Coronary artery (tissue), 2 donors: ENCODE measurements at places on chromosomes 5 and 9.

DNA sequence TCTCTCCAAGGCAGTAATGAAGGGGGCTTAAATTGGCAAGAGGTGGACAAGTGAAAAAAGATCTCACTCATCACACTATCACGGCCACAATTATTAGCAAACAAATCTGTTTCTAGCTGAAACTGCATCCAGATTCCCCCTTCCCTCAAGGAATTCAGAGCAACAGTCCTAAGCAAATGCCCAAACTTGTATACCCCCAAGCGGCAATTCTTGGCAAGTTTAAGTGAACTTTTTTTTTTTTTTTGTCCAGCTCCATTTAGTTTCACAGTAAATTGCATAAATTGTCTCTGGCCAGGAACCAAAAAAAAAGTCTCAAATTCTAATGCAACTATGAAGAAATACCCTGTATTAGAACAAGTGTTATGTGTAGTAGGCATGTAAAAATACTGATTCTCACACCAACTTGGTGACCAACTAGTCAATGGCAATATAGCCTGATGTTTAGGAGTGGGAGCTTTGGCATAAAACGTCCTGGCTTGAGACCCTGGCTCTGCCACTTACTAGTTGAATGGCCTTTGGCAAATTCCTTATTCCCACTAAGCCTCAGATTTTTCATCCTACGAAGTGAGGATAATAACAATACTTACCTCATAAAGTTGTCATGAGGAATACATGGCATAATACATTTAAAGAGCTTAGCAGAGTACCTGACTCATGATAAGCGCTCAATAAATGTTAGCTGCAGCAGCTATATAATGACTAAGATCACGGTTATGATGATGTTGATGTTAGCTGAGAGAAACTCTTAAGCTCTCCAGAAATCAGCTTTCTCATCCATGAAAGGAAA, 193.2 kb downstream of the ADAMTSL1 start:
- no peak for DNase-seq

GRCh38 chr9:94922691-94923107, 196.2 kb downstream of the AOPEP start:
- no peak for DNase-seq

DNA sequence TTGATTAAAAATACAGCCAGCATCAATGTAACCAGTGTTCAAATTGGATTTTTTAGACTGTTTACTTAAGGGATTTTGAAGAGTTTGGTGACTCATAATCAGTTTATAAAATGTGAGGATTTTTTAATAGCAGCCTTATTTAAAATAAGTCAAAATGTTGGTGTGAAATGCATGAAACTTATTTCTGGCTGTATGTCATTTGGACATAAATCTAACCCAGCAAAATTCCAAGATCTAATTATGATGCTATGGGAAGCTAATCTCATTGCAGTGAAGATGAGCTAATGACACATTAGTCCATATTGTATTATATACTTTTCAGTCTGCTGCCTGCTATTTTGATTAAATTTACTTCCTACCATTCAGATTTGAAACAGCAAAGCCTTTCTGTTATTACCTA, 140.3 kb downstream of the AOPEP start:
- DNase-seq = no peak

GRCh38 chr5:172110921-172111851, 76.8 kb downstream of the STK10 start:
- no peak for DNase-seq

DNA sequence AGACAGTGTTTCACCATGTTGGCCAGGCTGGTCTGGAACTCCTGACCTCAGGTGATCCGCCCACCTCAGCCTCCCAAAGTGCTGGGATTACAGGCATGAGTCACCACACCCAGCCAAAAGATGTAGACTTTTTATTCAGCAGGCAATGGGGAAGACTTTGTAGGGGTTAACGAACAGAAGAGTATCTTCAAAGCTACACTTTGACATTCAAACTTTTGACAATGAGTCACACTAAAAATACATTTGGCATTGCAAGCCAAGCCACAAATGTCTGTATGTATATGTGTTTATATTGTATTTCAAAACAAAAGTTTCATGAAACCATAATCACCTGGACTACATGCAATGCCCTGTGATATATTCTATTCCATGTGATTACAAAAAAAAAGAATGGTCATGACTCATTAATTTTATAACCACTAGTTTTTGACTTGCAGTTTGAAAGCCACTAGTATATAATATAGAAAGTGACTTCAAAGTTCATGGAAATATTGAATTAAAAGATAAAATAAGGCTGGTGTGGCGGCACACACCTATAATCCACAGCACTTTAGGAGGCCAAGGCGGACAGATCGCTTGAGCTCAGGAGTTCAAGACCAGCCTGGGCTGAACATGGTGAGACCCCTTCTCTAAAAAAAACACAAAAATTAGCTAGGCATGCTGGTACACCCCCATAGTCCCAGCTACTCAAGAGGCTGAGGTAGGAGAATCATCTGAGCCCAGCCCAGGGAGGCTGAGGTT, 8.3 kb downstream of the DIMT1 start:
- DNase-seq = no peak

DNA sequence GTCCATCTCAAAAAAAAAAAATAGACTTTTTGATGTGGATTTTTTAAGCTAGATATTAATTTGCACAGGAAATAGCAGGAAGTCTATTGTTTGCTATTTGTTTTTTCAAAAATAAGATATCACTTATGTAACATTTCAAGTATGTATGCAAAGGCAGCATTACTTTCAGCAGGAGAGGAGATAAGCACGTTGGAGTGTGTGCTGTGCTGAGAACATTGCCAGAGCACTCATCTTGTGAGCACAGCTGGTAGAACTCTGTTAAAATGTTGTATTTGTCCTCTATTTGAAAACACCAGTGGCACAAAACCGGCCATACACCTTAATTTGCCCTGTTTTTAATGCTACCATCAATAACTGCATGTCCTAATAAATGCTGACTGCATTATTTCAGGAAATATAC, 1061.9 kb upstream of the CDH18 start:
- no peak for DNase-seq

DNA sequence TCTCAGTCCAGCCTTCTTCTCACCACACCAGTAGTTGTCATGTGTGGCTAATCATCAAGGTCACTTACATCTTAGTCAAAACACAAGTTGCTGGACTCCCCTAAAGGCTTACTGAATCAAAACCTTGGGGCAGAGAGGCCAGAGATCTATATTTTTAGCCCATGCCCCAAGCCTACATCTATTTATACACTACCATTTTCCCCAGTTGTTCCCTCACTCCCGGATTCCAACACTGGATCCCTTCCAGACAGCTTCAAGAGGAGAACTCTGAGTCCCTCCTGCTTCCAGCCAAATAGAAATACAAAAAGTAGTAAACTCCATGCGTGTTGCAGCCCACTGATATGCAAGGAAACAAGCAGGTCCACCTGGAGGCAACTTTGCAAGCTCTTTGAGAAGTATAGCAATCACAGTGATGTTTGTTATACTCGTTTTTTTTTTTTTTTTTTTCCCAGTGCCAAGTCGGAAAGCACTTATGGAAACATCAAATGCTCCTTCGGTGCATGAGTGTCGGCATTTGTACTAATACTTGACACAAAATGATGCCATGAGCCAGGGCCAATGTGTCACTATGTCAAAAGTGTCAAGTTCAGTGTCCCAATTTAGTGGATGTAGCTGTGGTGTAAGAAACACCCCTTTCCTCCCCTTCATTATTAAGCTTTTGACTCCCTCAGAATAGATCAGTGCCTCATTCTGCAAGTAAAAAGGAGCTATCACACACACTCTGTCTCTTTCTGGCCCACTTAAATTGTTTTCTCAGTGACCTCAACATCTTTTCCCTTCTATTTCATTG, 594.2 kb upstream of the SGCD start:
- DNase-seq = no peak

GRCh38 chr9:3968891-3969290, 331.0 kb downstream of the GLIS3 start:
- no peak for DNase-seq

DNA sequence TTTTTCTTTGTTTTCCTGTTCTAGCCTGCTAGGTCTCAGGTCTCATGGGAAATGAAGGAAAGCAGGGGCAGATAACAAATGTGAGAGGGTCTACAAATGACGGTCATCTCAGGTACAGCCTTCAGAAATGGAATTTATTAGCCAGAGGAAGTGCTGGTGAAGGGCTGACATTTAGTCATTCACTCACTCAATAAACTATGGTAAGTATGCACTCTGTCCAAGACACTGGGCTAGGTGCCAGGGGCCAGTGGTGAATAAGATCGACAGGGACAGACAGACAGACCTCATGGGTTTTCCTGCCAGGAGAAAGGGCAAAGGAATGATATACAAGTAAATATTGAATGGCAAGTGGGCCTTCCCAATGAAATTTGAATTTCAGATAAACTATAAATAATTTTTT, 6.3 kb downstream of the PDE6A start:
- DNase-seq = no peak

DNA sequence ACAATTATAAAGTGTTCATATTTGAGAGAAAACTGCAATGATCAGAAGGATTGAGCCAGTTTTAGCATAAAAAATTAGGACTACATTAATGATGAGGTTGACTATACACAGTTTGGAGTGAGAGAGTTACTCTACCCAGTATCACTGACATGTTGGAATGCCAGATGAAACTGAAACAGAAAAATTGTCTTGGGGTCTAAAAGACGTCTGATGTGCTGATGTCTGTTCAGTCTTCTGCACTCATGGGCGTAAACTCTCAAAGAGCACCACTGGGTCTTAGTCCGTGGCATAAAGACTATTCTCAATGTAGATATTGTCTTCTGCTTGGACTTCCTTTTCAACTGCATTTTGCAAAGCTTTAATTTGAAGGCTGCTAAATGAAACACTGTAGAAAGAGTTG, 29.5 kb downstream of the HAVCR1 start:
- DNase-seq = no peak

GRCh38 chr9:20837166-20837565, 153.1 kb downstream of the FOCAD start:
- DNase-seq = no peak

GRCh38 chr9:24293386-24293785, 252.3 kb downstream of the IZUMO3 start:
- DNase-seq = no peak

DNA sequence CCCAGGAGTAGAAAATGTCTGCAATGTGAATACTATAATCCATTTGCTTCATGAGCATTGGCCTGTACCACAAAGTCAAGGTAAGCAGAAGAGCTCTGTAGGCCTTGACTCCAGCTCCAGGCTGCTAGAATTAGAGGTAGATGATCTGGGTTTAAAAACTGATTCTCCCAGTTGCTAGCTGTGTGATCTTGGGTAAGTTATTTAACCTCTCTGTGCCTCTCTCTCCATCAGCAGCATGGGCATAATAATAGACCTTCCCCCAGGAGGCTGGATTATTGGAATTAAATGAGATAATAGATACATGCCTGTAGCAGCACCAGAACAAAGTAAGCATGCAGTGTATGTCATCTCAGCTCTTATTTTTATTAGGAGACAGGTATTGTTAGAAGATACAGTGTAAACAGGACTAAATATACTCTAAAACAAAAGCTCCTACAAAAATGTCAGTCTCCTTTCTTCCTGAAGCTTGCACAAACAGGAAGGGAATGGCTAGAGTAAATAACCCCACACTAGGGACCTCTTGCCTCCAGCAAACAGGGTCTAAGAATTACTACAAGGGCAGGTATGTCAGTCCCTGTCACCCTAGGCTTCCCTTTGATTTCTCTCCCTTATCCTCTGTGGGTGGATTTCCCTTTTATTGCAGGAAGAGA, 57.5 kb downstream of the PSAT1 start:
- no peak for DNase-seq
